ENCODE measurements at places on chromosomes 12 and 14. TPM values are rescaled to one million over a fixed set of nuclear protein-coding genes. Genes with fewer than 3 reads are reported as not detected.

- DNase-seq: no peak
These were observed 986.4 kb downstream of the AACS start for GRCh38 chr12:126051611-126052107.

DNA sequence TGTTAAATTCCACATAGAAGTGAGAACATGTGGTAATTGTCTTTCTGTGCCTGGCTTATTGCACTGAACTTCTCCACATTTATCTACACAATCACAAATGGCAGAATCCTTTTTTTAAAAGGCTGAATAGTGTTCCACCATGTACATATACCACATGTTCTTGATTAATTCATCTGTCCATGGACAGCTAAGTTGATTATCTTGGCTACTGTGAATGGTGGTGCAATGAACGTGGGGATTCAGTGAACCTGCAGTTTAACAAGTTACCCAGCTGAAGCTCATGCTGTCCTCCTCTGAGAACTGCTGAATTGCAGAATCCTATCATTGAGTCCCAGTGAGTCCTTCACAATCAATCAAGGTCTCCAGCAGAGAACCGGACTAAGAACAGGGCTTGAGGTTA lies 74.9 kb downstream of the TBK1 start:
- no peak for DNase-seq

DNA sequence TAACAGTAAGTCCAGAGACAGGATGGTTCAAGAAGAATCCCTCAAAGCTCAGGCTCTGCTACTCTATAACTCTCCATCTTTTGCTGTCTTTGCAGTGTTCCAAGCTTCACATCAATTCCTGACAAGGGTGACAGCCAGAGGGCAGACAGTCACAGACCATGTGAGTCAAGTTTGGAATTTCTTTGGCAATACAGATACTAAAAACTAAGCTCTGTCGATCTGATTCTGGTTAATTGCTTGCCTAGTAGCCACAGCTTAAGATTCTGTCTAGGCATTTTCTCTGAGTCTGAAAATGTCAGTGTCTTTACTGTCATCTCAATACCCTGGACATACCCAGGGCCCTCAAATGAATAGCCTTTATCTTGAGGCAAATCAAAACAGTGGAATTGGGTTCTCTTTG lies 153.7 kb downstream of the CEP128 start:
- no peak for DNase-seq

Gene SYCP3
- not detected for total RNA-seq

Gene CLMN
- 34.9 TPM for total RNA-seq

Gene GLIPR1L1
- not detected for total RNA-seq

Gene RBP5
- total RNA-seq: not detected

Gene RIN3
- total RNA-seq: 10.9 TPM

DNA sequence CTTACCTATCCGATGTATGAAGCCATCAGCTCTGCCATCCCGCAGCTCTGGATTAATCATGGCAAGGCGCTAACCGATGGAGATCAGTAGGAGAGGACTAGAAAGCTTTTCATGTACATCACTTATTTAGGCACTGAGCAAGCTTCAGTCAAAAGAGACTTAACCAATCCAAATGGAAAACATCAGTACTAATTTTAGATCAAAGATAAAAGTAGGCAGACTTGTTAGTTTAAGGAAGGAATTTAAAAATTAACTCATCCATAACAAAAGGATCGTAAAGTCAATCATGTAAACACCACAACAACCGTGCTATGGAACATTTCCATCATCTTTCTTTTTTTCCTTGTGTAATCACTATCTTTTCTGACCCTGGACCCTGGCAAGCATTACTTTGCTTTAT lies at the start of gene CLEC2A:
Gene CLEC2A, minus strand, starts transcription at position 101 of the 400 bp plus-strand sequence. Its CDS starts 41 bp downstream, at position 60.
- DNase-seq: no peak

- DNase-seq: no peak
These were observed 18.4 kb upstream of the FOS start for GRCh38 chr14:75260025-75260763.

GRCh38 chr12:71636704-71637115 lies 26.9 kb downstream of the ZFC3H1 start:
- peak; percentile 27 for DNase-seq

DNA sequence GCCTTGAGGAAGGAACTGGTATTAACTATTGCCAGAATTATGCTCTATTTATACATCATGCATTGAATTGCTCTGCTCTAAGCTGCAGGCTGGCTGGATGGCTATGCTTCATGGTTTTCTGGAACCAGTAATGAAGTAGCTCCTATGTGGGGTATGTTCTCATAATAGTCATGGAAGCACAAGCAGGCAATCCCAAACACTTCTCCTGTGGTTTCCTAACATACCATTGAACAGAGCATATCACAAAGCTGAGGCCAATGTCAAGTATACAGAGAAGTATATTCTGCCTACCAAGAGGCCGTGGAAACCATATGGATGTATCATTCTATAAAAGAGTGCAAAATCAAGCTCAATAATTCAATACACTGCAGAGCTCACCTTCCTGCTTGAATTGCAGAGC lies 1752.4 kb upstream of the FLRT2 start:
- no peak for DNase-seq

DNA sequence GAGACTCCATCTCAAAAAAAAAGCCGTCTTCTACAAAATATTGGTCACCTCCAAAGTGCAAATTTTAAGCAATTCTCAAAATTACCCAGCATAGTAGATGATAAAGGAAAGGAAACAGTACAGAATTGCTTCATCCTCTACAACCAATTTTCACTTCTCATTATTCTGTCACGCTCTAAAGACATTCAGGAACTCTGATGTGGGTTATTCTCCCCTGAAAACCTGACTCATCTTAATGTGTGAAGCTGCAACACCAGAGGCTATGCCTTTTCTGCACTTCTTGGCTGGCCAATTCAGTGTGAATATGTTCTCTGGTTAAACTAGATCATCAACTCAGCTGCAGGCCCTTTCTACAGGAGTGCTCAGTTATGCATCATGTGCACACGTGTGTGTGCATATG lies 11.0 kb downstream of the PTGER2 start:
- DNase-seq: no peak

GRCh38 chr12:14578646-14579045 lies 11.0 kb upstream of the PLBD1 start:
- DNase-seq: no peak

- DNase-seq: no peak
These were observed 3.9 kb upstream of the BTG1 start for GRCh38 chr12:92149563-92149962.

GRCh38 chr12:121669521-121669900 lies at the start of gene MORN3:
MORN3 (minus strand) TSS chr12:121669654; CDS start chr12:121669483, 171 bp downstream.
- no peak for DNase-seq

DNA sequence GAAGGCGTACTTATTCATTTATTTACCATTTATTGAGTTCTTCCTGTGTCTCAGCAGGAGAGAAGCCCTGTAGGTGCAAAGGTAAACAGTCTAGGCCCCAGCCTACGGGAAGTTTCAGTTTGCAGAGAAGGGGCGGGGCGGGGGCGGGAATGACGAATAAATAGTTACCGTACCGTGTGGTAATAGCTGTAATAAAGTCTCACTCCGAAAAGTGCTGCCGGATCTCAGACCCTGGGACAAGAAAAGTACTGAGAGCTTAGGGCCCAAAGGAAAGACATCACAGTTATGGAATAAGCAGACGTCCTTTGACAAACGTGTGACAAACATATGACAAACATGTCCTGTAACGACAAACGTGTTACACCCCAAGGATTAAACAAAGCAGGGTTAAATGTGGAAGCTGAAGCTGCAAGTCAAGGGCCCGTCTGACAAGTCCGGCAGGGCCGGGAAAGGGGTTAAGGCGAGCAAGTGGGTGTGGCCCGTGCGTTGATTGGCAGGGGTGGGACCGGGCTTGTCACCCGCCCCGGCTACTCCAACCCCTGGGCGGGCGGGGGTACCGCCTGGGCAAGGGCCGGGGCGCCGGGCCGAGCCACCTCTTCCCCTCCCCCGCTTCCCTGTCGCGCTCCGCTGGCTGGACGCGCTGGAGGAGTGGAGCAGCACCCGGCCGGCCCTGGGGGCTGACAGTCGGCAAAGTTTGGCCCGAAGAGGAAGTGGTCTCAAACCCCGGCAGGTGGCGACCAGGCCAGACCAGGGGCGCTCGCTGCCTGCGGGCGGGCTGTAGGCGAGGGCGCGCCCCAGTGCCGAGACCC lies at the start of gene LRP10:
Gene LRP10, plus strand, starts transcription at position 517 of the 809 bp plus-strand sequence. CDS start 564 bp downstream, outside the sequence.
- peak; percentile 86 for DNase-seq

DNA sequence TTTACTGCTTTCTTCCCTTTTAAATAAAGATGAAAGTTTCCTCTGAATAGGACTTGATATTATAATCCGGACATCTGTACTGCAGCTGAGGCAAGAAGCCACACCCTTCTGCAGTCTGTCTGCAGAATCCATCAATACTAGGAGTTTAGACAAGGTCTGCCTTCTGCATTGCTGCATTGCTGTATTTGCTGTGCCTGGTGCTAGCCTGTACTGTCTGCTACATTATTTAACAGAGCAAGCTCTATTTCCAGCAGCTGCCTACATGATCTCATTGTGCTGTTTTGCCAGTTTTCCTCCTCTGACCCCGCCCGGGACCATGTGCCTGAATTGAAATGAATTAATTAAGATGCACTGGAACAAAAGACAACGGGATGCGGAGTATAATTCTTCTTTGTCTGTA lies 1.7 kb downstream of the TUBA1A start:
- no peak for DNase-seq
